Activated T-helper 2 cell treated with anti-CD3 and anti-CD28 coated beads, Interferon-gamma antibody, Interleukin-2, Interleukin-4, amounts not matched to agents 10 μg/mL and 5 μg/mL and 100 μg/mL, durations not matched to agents 14 hours and 24 hours and 36 hours (primary cell): ENCODE measurements at places on chromosomes 16 and 17.

- no peak for DNase-seq
Measured at GRCh38 chr17:78780335-78780734, 1.7 kb downstream of the CYTH1 start.

DNA sequence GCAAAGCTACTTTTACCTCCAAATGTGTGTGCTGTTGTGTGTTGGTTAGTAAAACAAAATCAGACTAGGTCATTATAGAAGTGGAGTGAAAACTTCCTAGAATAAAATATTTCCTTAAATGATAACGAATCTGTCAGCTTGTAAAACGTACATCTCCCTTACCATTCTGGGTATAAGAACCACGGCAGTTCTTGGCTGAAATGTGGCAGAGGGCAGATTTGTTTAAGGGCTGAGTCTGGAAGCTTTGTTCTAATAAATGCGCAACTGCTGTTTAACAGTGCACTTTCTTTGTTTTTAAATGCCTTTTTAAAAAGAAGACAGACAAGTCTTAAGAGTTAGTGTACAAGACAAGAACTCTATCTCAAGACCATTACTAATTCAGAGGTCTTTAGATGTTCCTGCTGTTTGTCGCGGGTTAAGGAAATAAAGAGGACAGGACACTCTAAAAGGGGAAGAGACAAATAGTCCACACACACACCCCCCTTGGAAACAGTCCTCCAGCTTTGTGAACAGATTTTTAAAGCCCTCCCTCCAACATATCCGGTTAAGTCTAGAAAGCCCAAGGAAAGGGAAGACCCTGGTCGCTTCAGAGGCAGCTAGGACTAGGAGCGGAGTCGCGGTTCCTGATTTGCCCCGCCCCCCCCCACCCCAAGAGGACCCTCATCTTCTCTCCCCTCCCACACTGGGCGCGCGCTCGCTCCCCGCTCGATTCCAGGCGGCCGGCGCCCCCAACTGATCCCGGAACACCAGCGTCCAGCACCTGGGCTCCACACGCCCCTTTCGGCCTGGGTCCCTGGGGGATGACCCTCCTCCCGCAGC, 658 bp downstream of the SYNRG start:
- no peak for DNase-seq

DNA sequence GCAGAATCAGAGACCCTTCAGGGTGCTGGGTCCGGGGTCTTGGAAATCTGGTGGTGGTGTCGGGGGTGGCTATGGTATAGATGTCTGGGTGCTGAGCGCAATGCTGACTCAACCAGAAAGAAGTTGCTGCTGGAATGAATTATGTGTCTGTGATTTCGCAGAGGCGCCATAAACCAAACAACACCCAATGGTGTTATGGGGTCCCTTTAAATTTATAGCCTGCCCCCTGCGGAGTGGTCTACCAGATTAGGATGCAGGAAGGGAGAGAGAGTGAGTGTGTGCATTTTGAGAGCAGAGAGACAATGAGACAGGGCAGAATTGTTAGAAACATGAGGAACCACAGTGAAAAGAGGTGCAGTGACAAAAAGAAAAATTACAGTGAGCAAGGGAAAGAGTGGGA, 100.7 kb upstream of the CDH11 start:
- no peak for DNase-seq

- DNase-seq: no peak
Measured at GRCh38 chr17:82959990-82960418, 119.4 kb upstream of the METRNL start.

DNA sequence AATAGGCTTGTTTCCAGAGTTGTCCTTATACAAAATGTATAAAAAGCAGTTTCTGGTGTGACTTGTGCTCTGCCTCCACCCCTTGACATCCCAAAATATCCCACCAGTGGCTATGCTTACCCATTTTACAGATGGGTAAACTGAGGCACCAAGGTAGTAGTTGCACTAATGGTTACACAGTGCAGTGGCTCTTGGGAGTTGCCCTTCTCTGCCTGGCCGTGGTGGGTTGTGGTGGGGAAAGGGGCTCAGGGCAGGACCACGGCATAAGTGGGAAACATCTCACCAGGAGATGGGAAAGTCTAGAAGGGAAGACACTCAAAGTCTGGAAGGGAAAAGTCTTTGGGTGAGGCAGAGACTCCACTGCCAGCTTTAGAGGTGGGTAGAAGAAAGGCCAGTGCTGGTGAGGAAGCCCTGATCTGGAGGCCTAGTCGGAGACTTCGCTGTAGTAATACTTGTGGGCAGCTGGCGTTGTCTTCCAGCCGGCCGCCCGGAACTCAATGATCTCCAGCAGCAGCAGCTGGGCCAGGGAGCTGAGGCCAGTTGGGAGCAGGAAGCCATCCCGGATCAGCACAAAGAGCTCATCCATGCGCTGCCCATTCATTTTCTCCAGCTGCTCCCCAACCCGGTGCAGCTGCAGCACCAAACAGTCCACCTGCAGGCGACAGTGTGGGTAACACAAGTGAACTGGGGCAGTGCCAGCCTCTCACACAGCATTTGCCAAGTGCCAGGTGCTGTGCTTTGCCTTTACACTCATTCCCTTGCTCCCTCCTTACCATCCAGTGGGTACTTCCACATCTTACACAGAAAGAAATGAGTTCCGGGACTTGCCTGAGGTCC, 4.5 kb downstream of the MIF4GD start:
- no peak for DNase-seq

- no peak for DNase-seq
Measured at GRCh38 chr16:22022151-22022550, 14.2 kb downstream of the MOSMO start.

GRCh38 chr17:148757-149156, 11.4 kb downstream of the SCGB1C2 start:
- DNase-seq: no peak

DNA sequence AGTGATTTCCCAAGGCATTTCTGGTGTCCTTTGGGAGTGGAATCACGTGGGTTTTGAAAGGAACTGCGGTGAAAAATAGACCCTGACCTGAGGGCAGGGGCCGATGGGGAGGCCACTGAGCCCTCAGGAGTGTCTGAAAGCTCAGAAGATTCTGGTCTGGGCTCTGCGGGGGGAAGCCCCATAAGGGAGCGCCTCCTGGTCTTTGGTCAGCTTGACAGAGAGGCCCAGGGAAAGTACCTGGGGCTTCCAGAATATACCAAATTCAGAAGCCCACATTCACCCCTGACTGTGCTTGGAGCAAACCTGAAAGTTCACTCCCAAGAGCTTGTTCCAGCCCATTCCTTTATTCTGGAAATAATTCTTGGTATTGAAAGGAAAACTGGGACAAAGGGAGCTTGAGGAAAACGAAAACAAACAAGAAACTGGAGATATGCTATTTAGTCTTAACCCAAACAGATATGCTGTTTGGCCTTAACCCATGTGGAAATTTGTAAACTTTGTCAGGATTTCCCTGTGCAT, 23.2 kb upstream of the NAGLU start:
- DNase-seq: no peak

- DNase-seq: no peak
Measured at GRCh38 chr17:79581324-79581932, 29.4 kb downstream of the RBFOX3 start.

GRCh38 chr16:26051063-26051462, 359.3 kb downstream of the HS3ST4 start:
- no peak for DNase-seq

DNA sequence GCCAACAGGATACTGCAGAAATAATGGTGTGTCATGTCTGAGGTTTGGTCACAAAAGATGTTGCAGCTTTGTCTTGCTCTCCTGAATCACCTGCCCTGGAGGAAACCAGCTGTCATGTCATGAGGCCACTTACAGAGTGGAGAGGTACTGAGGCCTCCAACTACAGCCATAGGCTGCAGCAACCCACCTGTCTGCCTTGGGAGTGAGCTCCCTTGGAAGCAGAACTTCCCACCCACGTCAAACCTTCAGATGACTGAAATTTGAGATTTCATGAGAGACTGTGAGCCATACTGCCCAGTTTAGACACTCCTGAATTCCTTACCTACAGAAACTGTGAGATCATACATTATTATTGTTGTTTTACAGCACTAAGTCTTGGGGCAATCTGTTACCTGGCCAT, 475.9 kb downstream of the HS3ST3B1 start:
- no peak for DNase-seq

DNA sequence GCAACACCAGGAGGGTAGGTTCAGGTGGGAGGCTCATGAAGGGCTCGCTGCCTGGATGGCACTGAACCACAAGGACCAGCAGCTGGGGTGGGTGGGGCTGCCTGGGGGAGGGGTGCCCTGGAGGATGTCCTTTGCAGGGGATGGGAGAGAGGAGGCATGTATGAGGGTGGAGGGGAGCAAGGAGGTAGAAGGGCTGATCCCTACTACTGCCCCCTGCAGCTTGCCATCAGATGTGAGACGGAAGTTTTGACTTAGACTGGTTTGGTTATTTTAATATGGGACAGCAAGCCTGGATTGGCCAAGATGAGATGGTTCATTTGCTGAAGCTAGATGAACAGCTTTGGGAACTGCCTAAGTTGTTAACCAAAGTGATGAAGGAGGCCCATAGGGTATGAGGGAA, 115.9 kb downstream of the SEC14L1 start:
- no peak for DNase-seq

DNA sequence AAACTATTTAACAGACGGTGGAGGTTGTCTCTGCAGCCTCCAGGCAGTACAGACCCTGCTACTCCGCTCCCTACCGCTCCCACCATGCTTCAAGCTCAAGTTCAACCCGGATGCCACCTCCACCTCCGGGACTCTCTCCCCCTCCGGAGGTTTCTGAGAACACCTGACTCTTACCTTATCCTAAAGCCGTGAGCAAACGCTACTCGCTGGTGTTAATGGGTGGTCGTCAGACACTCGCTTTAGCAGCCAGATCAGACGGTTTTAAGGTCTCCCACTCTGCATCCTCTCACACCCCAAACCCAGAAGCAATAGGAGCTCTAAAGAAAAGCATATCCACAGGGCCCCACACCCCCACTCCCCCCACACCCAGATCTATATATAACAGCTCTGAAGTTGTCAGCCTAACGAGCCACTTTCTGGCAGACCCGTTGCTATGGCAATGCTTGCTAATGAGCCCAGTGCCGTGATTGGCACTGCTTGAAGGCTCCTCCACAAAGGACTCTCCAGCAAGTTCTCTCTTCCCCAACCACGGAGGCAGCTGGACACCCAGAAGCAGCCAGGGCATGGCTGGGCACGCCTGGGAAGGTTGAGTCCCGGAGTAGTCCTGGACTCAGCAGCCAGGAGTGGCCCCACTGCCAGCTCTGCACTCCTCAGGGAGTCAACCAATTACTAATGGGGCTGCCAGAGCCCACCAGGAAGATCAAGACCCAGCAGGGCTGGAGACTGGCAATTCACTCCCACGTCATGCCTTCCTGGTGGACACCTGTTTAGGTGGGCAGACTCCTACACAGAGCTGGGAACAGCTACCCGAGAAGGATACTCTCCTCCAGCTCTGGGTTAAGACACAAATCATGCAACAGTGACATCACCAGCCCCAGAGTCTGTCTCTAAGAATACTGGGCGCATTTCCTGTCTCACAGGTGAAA, 121.2 kb upstream of the RCVRN start:
- DNase-seq: no peak

GRCh38 chr16:68447653-68448359, 502 bp downstream of the SMPD3 start:
- DNase-seq: no peak

- DNase-seq: no peak
Measured at GRCh38 chr17:59914274-59914854, 21.4 kb downstream of the RPS6KB1 start.

- DNase-seq: no peak
Measured at GRCh38 chr16:64858076-64858475, 263.8 kb downstream of the CDH11 start.

DNA sequence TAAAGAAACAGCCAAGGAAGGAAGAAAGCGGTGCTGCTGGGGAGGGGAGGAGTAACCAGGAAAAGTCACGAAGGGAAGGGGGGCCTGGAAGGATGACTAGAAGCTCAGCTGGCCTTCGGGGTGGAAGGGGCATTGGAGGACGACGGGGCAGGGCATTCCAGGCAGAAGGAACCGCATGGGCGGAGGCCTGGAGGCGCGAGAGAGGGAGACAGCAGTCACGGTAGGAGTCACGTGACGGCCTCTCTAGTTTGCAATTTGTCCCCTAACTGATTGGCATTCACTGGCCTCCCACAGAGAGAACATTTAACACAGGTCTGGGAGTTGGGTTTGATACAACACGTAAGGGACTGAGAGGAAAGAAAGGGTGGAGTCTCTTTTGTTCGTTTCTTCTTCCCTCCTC, 63.9 kb downstream of the RTN4RL1 start:
- DNase-seq: no peak

DNA sequence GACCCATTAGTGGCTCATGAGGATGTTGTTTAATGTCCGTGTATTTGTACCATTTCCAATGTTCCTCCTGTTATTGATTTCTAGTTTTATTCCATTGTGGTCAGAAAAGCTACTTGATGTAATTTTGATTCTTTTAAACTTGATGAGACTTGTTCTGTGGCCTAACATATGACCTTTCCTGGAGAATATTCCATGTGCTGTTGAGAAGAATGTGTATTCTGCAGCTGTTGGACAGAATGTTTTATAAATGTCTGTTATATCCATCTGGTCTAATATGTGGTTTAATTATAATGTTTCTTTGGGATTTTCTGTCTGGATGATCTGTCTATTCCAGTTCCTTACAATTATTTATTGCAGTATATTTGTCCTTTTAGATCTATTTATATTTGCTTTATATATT, 2.9 kb upstream of the ABCA10 start:
- DNase-seq: no peak

DNA sequence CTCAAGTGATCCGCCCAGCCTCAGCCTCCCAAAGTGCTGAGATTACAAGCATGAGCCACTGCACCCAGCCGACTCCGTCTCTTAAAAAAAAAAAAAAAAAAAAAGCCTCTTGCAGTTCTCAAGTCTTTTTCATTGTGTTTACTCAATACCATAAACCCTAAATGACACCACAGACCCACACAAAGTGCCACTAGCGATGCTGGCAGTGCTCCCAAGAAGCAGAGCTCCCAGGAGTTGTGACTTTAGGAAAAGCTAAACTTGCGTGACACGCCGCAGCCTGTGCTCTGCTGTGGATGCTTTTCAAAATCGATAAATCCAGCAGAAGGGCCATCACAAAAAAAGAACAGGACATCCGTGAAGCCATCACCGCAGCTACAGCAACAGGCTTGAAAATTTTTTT, 114.7 kb downstream of the ANKRD11 start:
- no peak for DNase-seq

DNA sequence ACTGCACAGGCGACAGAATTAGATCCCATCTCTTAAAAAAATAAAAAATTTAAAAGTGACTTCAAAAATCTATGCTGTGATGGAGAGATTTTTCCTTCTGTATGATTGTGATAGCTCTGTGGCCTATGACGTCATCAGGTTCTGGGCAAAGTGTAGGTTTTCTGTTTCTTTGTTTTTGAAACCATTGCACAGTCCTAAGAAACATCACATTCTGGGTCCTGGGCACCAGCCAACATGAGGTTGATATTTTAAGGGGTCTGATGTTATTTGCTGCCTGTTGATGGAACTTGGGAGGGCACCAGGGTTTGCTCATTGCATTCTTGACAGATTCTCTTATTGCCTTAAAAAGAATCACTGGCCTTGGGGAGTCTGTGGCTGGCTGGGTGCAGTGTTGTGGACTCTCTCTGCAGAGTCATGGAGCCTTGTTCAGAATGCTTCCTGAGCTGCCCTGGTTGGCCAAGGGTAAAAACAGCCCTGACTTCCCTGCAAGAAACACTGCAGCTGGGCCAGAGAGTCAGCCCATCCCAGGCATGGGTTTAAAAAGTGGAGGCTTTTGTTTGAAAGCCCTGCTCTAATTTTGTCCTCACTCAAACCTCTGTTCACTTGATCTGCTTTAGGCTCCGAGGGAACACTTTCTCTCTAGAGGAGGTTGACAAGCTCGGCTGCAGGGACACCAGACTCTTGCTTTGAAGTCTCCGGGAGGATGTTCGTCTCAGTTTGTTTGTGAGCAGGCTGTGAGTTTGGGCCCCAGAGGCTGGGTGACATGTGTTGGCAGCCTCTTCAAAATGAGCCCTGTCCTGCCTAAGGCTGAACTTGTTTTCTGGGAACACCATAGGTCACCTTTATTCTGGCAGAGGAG, 10.5 kb upstream of the CYLD start:
- DNase-seq: no peak
